ENCODE measurements at places on chromosomes 3 and 15.

GRCh38 chr15:70762469-70763119 lies 764 bp downstream of the UACA start:
- DNase-seq: peak; percentile 82

DNA sequence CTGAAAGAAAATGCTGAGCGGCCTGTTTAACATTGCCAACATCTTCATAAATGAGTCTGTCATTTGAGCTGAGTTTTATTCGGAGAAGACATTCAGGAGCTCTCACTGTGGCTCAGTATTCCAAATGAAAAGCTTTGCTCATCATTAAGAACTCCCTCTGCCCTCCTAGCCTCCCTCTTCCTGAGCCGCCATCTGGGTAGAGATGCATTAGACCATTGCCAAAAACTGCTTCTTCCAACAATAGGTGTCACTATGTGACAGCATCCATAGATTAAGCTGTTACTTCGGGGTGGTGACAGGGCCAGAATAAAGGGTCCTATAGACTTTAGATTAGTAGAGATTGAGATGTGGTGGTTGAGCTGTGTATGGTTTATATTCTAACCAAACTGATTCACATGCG lies 501.4 kb upstream of the NR2F2 start:
- DNase-seq: no peak

DNA sequence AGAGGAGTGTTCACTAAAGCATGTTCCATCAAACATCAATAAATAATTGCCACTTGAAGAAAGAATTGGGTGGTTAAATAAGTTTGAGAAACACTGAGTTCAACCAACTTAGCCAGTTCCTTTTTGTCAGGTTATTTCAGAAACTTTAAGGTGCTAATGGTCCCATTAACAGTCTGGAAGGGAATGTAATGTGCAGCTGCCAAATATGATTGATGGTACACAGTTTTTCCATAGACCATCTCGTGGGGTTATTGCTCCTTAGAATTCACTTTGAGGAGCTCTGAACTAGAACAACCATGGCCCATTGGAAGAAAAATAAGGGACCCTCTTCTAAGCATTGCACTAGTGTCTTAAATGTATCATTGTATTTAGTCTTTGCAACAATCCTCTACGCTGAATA lies 185.8 kb upstream of the NR2F2 start:
- no peak for DNase-seq

DNA sequence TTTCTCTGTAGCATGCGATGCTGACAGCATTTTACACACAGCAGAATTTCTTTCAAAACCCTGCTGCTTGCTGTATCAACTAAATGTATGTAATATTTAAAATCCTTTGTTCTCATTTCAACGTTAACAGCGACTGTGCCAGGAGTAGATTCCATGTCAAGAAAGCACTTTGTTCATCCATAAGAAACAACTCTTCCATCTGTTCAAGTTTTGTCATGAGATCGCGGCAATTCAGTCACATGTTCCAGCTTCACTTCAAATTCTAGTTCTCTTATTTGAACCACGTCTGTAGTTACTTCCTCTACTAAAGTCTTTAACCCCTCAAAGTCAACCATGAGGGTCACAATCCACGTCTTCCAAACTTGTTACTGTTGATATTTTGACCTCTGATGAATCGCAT lies 50.6 kb downstream of the SMARCC1 start:
- DNase-seq: no peak

DNA sequence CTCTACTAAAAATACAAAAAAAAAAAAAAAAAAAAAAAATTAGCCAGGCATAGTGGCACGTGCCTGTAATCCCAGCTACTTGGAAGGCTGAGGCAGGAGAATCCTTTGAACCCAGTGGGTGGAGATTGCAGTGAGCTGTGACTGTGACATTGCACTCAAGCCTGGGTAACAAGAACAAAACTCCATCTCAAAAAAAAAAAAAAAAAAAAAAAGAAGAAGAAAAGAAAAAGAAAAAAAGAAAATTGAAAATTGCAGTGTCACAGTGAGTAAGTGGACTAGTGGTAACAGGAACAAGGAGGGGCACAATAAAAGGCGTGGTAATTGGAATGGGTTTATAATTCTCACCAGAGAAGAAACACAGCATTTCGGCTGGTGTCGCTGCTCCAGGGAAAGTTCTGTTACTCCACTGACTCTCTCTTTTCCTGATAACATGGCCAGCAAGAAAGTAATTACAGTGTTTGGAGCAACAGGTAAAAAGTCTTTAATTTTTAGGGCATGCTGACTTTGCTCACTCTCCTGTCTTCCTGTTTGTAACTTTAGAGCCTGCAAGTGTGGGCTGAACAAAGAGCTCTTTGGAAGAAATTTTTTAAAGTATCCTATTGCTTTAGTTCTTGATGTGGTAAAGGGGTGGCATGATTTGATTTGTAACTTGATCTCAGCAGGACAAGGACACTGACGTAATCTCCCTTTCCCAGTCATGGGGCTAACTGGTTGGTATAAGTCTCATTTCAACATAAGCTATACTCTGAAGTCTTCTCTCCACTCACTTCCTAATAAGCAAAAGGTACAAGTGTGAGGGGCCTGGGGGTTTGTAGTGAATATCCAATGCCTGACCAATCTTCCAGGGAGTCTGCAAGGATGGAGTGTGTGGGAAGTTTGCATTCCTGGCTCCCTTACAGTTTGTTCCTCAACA lies 22.1 kb upstream of the TRA2B start:
- DNase-seq: peak; percentile 83

GRCh38 chr3:177679568-177680471 lies 482.5 kb upstream of the TBL1XR1 start:
- peak; percentile 68 for DNase-seq

DNA sequence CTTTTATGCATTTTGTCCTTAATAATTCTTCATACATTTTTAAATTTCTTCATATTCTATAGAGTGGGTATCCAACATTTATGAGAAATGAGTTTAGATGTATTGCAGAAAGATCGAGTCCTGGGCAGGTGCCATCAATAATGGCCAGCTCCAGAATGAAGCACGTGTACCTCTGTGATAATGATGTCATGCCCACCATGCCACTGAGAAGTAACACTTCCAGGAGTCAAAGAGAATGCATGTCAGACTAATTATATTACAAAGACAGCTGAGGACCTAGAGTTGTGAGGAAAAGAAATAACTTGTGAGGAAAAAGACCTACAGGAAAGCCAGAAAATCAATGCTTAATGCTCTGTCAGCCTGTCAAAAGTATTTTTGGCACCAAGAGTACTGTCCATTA lies 157.4 kb upstream of the P2RY1 start:
- DNase-seq: no peak

DNA sequence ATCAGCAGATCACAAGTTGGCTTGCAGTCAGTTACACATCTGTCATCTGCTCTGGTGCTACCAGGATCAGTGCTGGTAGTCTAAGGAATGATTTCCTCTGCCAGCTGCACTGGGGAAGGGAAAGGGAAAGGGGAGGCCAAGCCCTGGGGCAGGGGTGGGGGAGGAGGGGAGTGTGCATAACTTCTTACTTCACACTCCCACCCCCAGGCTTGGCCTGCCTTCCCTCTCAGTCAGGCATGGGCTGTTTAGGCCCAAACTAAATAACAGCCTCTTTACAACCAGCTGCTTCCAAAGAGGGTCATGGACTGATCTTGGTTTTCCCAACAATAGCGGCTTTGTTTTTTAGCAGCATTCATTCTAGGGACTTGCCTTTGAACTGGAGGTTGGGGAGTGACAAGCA lies 86.1 kb upstream of the PSMD6 start:
- peak; percentile 19 for DNase-seq

GRCh38 chr3:55322638-55323037 lies 164.5 kb downstream of the WNT5A start:
- no peak for DNase-seq

GRCh38 chr3:23633261-23633960 lies 172.3 kb upstream of the UBE2E1 start:
- no peak for DNase-seq

GRCh38 chr15:42858540-42858939 lies 62.0 kb downstream of the TTBK2 start:
- no peak for DNase-seq

GRCh38 chr3:177135841-177136492 lies 61.3 kb downstream of the TBL1XR1 start:
- no peak for DNase-seq

DNA sequence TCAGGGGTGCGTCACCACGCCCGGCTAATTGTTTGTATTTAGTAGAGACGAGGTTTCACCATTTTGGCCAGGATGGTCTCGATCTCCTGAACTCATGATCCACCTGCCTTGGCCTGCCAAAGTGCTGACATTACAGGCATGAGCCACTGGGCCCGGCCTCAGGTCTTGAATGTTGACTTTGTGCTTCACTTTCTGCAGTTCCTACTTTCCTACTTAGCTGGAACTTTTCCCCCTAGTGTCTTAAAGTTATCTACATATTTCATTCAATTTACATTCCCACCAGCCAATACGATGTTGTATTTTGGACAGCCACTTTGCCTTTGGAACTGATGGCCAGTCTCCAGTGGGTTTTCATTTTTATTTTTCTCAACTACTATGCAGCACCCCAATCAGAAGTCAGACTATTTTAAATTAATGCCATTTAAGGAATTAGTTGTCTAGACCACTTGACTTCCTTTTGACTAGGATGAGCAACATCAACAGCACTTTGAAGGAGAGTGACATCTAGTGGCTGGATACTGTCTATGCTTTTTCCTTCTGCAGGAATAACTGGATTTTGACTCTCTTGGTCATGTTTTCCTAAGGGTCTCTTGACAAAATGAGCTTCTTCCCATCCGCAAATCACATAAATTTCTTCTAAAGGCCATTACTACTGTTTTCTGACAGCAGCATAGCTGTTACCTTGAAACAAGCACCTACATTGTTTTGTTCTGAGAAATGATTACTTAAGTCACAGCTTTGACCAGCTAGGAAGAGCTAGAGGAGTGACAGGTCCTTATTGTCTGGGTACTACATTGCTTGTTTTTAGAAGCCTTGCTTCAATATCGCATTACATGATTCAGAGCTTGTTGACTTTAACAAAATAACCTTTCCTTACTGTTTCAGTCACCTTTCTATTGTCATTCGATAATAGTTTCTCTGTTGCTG lies 140.2 kb downstream of the ITPR1 start:
- DNase-seq: peak; percentile 64

GRCh38 chr15:58900631-58901030 lies 32.8 kb downstream of the SLTM start:
- DNase-seq: no peak

- DNase-seq: no peak
Observed at GRCh38 chr3:191111722-191112121, 87.3 kb upstream of the OSTN start.

GRCh38 chr15:65612949-65613744 lies 2.2 kb upstream of the INTS14 start:
- DNase-seq: no peak

- no peak for DNase-seq
Observed at GRCh38 chr15:66922608-66923007, 142.8 kb upstream of the SMAD3 start.

DNA sequence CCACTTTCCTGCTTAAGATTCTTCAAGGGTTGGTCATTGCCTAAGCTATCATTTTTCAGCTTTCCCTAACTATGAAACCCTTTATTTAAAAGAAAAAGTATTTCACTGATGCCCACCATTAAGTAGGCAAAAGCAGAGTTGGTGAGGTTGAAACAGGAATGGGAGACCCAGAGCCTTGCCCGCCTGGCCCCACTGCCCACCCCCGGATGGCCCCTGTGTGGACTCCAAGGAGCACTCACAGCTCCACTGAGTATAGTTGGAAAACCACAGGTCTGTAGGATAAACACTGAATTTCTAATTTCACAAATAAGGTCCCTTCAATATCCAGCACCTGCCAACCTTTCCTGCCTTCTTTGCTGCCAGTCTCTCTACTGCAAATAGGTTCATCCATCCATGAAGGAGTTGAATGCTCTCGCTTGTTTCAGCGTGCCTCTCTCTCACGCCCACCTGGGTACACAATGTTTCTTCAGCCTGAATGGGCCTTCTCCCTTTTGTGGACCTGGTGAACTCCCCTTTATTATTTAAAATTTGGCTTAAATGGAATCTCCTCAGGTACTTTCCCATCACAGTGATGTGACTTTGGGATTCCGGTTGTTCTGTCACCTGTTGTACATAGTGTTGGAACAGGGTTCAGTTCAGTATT lies 8.7 kb upstream of the ACAP2 start:
- DNase-seq: no peak

DNA sequence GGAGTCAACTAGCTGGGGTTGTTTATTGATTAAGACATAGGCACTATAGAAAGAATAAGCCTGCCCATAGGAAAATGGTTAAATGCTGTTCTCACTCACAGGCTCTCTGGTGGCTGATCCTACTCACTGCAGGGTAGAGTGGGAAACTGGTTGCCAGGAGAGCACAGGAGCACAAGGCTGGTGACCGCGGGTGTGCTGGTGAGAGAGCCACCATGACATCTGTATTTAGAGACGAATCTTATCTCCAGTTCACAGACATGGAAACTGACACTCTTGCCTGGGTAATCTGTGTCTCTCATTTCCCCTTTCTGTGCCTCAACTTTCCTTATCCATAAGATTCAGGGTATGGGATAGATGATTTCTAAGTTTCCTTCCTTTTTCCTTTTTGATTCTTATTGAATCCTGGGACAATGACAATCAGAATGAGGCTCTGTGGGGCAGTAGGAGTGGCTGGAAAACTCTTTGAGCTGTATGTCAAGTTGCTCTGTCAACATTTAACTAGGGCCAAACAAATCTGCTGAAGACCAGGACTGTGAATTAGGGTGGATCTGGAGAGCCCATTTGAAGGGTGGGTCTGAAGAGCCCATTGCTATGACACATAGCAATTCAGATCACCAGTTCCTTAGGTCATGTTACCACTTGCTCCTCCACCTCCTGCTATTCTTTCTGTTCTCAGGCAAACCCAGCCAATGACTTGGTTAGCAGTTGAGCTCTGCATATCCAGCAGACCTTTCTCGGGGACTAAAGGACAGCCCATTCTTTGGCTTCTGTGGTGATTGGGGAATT lies 286.1 kb upstream of the TBL1XR1 start:
- DNase-seq: no peak

GRCh38 chr3:51992017-51992682 lies 3.5 kb downstream of the RPL29 start:
- no peak for DNase-seq

- DNase-seq: peak; percentile 77
Observed at GRCh38 chr3:16362770-16363169, 97.8 kb downstream of the OXNAD1 start.

- no peak for DNase-seq
Observed at GRCh38 chr3:2661078-2661477, 449.1 kb downstream of the IL5RA start.

DNA sequence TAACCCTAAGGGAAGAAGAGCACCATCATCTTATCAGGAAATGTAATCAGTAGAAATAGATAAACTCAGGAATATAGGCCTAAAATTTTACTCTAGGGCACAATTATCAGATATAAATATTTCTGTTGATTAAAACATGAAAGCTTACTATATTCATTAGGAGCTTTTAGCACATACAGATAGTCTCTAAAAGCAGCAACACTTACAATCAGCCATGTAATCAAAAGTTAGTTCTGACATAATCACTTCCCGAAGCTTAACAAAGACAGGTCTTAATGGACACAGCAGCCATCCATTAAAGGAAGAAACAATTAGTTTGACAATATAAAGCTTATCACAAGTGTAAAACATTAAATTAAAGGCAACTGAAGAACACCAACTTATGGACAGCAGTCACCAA lies 30.6 kb downstream of the DCLK3 start:
- DNase-seq: no peak

GRCh38 chr3:139928708-139929505 lies 6.1 kb upstream of the CLSTN2 start:
- DNase-seq: no peak

All from EH (cell line).